NCI-H187 (cell line): ENCODE measurements at places on chromosomes 4 and X.

GRCh38 chr4:73066928-73067327, 2.6 kb downstream of the COX18 start:
- no peak for DNase-seq

GRCh38 chr4:54495641-54496040, 162.1 kb upstream of the KIT start:
- DNase-seq, result no peak

DNA sequence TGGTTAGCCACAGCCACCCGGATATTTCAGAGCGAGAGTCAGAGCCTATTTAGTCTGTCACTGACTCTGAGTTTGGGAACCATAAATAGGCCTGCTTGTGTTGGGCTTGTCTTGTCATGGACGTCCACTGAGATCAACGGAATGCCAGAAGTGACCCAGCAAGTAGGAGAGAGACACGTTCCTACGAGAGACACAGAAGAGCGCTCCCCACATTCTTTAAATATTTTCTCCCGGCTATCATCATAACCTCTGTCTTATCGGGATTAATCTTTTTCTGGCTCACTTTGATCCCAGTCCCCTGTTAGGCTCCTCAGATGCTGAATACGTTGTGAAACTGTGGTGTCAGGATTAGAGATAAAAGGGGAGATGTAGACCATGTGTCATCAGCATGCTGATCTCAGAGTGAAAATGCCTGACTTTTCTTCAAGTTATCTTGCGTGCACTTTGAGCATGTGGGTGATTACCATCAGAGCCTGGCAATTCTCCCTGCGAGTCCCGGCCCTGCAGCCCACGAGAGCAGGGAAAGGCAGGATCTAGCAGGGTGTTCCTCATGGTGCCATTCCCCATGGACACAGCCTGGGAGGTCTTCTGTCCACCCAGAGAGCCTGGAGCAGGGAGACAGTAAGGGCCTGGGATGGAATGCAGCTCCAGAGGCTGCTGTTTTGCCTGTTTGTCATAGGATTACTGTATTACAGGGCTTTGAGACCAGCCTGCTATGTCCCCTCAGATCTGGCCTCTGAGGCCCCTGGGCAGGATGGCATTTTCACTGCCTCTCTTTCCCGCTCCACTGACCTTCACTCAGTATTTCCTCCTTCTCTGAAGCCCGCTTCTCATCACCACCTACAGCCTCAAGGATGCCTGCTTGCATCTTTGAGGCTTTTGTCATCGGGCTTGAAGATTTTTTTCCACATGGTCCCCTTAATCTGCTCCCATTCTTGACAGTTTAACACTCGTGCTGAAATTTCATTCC, 2.8 kb upstream of the TENM3 start:
- no peak for DNase-seq

DNA sequence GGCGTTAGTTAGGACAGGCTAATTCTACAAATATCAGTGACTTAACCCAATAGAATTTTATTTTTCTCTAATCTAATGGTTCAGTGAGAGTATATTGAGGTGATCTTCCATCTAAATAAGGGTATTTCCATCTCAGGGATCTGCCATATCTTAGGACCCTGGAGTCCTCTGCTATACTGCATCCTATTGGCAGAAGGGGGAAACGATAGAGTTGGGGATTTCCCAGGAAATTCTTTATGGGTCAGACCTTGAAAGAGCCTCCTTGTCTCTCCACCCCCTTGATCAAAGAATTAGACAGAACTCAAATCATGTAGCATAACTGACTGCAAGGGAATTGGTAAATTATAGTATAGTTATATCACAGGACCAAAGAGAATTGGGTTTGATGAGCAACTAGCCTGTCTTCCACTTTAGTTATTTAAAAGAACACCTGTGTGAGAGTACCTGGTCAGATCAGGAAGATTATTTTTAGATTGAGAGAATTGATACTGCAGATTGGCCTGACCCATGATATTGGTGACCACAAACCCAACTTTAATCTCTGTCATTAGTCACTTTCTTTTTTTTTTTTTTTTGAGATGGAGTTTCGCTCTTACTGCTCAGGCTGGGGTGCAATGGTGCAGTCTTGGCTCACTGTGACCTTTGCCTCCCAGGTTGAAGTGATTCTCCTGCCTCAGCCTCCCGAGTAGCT, 25.6 kb downstream of the SMARCA5 start:
- DNase-seq, result no peak

DNA sequence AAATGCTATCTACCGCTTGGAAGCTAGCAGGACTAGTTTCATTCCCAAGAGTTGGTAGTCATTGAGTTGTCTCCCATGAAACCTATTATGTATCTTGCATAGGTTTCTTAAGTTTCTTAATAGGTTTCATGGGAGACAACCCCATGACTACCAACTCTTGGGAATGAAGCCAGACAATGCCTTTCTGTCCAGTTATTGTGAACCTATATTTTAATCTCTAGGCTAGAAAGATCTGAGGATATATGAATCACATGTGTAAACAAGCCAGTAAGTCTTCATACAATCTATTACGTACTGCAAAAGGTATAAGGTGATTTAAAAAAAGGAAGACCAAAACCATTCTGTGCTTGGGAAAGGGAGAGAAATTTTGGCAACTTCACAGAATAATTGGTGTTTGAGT, 162.6 kb downstream of the INPP4B start:
- DNase-seq, result no peak

GRCh38 chr4:75831856-75832405, 70.3 kb downstream of the PPEF2 start:
- no peak for DNase-seq

DNA sequence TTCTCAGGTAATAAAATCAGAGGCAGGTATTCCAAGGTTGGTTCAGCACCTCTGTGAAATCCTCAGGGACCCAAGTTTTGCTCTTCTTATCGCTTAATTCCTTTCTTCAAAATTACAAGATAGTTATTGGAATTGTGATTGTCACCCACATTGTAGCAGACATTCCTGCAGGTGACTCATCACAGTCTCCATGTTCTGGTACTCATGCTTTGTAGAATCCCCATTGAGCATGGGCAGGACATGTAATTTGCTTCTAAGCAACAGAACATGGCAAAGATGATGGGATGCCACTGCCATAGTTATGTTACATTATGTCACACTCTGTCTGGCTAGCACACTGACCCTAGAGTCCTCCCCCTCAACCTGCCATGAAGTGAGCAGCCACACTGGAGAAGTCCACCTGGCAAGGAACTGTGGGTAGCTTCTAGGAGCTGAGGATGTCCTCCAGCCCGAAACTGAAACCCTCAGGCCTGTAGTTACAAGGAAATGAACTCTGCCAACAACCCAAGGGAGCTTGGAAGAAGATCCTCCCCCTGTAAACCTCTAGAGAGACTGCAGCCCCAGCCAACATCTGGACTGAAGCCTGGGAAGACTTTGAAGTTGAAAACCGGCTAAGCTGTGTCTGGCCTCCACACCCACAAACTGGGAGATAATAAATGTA, 58.3 kb upstream of the GUCY1A1 start:
- no peak for DNase-seq

DNA sequence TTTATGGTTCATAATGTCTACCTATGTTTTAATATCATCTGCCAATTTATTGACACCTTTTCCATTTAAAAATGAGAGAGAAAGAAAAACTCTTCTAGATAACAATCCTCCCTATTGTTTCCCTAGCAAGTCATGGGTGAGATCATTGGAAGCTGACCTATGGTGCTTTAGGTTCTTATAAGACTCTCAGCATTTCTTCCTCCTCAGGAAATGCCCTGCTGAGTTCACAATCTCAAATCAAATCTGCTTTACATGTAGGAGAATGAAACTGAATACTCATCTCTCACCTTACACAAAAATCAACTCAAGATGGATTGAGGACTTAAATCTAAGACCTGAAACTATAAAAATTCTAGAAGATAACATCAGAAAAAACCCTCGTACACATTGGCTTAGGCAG, 267.4 kb downstream of the RAPGEF2 start:
- no peak for DNase-seq

DNA sequence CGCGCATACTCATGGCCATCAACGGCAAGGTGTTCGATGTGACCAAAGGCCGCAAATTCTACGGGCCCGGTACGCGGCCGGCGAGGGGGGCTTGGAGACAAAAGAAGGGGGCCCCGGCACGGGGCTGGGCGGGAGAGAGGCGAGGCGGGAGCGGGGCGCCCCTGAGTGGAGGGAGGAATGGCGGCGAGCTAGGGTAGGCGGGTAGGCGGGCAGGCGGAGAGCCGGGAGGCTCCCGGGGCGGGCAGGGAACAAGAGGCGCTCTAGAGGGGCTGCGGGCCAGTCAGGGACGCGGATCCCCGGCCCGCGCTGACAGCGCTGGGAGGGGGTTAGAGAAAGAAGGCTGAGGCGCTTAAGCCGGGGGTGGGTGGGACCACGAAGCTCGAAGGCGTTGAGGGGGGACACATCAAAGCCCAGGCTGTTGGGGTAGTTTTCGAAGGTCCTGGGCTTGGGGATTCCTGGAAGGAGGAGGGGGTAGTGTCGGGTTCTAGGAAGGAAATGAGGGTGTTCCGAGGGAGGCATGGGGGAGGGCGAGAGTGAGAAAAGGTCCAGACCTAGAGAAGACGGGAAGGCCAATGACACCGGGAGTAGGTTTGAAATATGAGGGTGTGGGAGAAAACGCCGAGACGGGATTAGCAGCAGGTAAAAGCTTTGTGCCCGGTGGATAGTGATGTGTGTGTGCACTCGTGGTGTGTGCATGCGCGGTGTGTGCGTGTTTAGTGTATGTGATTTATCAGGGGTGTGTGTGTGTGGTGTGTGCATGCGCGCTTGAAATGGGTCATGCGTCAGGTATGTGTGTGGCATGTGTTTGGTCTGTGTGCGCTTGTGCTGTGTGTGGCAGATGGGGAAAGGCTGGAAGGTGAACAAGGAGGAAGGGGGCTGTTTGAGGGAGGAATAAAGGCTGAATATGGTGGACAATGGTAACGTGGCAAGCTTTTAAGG, 807 bp downstream of the PGRMC1 start:
- DNase-seq, result no peak

- no peak for DNase-seq
These were observed 5.0 kb upstream of the RNF175 start for GRCh38 chr4:153764601-153765368.

- DNase-seq, result no peak
These were observed 84.1 kb downstream of the SLC16A2 start for GRCh38 chrX:74505437-74505836.

- DNase-seq, result no peak
These were observed 25.7 kb downstream of the BOD1L1 start for GRCh38 chr4:13601848-13602247.
